ENCODE measurements at places on chromosomes 13 and 19.

GRCh38 chr13:105464249-105464648 is 1071.2 kb downstream of the EFNB2 start:
- no peak for DNase-seq

- no peak for DNase-seq
These were observed 141.2 kb downstream of the LHFPL6 start for GRCh38 chr13:39461685-39462266.

DNA sequence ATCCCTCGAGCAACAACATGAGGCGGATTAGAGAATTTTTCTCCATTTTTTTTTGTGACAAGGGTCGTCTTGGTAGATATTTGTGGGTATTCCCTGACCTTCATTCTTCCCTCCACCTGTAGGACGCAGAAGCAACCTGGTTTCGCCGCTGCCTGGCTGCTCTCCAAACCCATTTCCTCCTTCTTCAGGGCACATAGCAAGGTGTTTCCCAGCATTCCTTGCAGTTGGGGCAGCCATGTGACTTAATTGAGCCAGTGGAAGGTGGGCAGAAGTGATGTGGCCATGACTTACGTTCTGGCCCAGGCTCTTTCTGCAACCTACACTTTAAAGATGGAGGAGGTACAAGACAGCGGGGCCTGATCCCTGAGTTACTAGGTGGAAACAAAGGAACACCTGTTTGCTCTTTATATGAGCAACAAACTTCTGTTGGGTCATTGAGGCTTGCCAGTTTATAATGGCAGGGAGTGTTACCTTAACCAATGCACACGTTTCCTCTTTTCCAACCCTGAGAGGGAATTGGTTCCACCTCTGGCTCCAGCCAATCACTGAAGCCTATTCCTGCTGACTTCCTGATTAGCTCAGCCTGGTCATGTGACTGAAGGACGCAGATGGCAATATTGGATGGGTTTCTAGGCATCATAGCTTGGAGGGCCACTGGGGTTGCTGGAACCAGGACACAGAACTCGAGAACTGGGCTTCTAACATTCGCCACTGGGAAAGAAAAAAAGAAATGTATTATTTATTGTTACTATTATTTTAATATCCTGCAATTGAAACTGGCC is 30.8 kb upstream of the ZNRF4 start:
- no peak for DNase-seq

- no peak for DNase-seq
These were observed 108.1 kb upstream of the SOX1 start for GRCh38 chr13:111958612-111959395.

Measured in OCI-LY7 (cell line).